Activated T-helper 9 cell treated with anti-CD3 and anti-CD28 coated beads, Interleukin-2, amount 50 U/mL, for 16 hours (primary cell): ENCODE measurements at places on chromosomes 12 and 14.

DNA sequence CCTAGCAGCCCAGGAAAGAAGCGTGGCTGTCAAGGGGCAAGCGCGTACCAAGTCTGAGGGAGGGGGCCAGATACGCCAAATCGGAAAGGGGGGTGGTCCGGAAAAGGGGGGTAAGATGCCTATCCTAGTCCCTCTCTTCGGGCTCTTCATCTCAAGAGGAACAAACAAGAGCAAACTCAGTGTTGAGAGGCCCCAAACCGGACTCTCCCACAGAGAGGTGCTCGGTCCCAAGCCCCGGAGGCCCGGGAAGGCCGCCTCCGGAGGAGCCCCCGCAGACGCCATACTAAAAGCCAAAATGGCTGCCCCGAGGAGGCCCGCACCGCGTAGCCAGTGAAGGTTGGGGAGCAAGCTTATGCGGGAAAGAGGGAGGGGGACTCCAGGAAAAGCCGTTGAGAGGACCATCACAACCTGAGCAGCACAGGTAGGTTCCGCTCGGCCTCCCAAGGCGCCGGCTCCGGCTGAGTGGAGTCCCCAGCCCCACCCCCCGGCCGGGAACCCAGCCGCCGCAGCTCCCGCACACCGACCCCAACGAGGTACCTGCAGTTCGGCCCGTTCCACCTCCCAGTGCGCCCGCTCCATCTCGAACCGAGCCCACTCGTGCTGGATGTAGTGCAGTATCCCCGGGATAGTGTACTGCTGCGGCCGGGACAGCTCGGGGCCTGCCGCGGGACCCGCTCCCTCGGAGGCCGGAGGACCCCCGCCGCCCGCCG lies at the start of gene AP4S1:
Gene AP4S1 (plus strand): TSS at position 283 of the 710 bp plus-strand sequence. CDS start 40,548 bp downstream, outside the sequence.
- peak; percentile 35 for DNase-seq

GRCh38 chr14:35352274-35353233 lies 52.0 kb downstream of the NFKBIA start:
- DNase-seq, result no peak

GRCh38 chr12:18955594-18955993 lies 173.9 kb upstream of the PLEKHA5 start:
- DNase-seq, result no peak

- DNase-seq, result no peak
Observed at GRCh38 chr12:119440803-119441360, 106.4 kb downstream of the CCDC60 start.

- peak; percentile 52 for DNase-seq
Observed at GRCh38 chr12:89353823-89354611, 1.7 kb upstream of the DUSP6 start.
